Activated CD4-positive, alpha-beta T cell treated with anti-CD3 and anti-CD28 coated beads, Interleukin-2, amount 50 U/mL, for 48 hours (primary cell): ENCODE measurements at places on chromosomes 16 and 17.

- DNase-seq: no peak
Observed at GRCh38 chr17:1375615-1376014, 24.4 kb downstream of the YWHAE start.

- DNase-seq: no peak
Observed at GRCh38 chr16:84286578-84287240, 8.0 kb upstream of the WFDC1 start.

GRCh38 chr17:27733773-27734172 lies 66.6 kb downstream of the NOS2 start:
- no peak for DNase-seq

GRCh38 chr17:4098521-4099209 lies 44.2 kb downstream of the ZZEF1 start:
- DNase-seq: no peak
